Stimulated activated CD4-positive, alpha-beta T cell treated with anti-CD3 and anti-CD28 coated beads, Interleukin-4, amount 100 ng/mL, for 4 hours (primary cell): ENCODE measurements at places on chromosomes 1 and 21.

- no peak for DNase-seq
Observed at GRCh38 chr1:201450721-201451291, 18.2 kb downstream of the PHLDA3 start.

DNA sequence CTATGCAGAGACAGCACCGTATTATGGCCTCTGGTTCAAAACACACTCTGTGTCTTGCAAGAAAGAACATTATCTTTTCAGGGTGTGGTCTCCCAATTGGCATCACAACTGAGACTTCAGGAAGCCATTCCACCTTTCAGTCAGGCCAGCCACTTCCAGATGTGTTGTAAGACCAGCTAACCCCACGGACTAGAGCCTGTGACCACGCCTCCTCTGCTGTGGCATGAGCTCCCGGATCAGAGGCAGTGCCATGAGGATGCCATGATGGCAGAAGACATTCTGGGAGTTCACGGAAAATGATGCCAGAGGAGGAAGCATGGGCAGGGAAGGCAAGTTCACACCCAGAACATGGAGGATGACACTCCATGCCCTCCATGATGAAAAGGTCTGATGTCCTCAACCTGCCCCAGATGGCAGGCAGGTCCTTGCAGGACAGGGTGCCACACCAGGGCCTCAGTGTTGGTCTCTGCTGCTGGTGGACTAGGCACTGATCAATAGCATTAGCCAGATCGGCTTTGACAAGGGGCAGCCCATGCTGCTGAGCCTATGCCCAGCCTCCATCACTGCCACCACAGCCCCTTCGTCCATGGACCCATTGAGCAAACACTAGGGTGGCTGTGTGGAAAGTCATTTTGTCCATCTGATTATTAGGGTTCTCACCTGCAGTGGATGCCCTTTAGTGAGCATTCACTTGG, 341.6 kb downstream of the MATN1 start:
- DNase-seq, result no peak

- DNase-seq, result no peak
Observed at GRCh38 chr1:178098262-178098661, 4.4 kb downstream of the RASAL2 start.

- no peak for DNase-seq
Observed at GRCh38 chr1:99869723-99870122, 19.6 kb downstream of the AGL start.

- no peak for DNase-seq
Observed at GRCh38 chr1:228873709-228874108, 138.4 kb downstream of the RHOU start.

DNA sequence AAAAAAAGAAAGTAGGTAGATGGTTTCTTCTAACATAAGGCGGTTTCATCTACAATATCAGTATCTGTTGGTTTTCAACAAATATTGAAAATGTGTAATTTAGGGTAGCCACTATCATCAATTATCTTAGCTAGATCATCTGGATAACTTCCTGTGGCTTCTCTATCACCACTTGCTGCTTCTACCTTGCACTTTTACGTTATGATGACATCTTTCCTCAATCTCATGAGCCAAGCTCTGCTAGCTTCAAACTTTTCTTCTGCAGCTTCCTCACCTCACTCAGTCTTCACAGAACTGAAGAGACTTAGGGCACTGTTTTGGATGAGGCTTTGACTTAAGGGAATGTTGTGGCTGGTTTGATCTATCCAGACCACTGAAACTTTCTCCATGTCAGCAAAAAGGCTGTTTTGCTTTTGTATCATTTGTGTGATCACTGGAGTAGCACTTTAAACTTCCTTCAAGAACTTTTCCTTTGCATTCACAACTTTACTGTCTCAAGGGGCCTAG, 144.9 kb upstream of the HP1BP3 start:
- DNase-seq, result no peak

GRCh38 chr1:106646261-106646784, 410.2 kb upstream of the PRMT6 start:
- DNase-seq, result no peak

- DNase-seq, result no peak
Observed at GRCh38 chr1:6691507-6691906, 10.1 kb downstream of the DNAJC11 start.

- no peak for DNase-seq
Observed at GRCh38 chr1:240555524-240555923, 56.4 kb downstream of the GREM2 start.

DNA sequence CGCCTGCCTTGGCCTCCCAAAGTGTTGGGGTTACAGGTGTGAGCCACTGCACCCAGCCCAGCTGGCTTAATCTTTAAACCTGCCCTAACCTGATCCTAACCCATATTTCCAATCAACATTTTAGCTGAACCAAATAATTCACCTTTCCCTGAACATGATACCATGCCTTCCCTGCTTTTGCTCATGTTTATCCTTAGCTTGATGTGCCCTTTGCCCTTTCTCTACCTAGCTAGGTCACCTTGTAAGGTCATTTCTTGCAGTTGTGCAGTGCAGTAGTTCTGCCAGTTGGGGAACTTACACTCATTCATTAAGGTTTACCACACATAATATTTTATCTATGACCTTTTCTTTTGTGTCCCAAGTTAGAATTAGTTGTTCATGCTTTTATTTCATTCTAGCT, 5.3 kb downstream of the UAP1 start:
- no peak for DNase-seq

GRCh38 chr21:16108561-16109075, 378.8 kb downstream of the USP25 start:
- DNase-seq, result no peak
